ENCODE measurements at places on chromosomes 3 and 15.

- DNase-seq, result no peak
Measured at GRCh38 chr15:100394736-100395440, 53.1 kb upstream of the ADAMTS17 start.

- DNase-seq, result peak; percentile 62
Measured at GRCh38 chr15:39583596-39584265, 2.9 kb downstream of the THBS1 start.

DNA sequence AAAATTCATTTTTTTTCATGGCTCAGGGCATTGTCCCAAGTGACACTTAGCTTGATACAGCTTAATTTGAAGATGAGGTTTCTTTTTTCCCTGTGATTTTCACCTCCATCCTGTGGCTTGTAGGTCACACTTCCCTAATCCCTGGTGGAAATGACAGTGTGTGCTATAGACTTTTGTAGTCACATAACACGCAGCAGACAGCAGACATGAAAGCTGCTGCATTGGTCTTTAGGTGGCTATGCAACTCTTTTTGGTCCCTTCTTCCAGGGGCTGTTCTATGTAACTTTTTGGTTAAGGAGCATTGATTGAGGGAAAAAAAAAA, 38.8 kb downstream of the TRAK1 start:
- DNase-seq, result no peak

DNA sequence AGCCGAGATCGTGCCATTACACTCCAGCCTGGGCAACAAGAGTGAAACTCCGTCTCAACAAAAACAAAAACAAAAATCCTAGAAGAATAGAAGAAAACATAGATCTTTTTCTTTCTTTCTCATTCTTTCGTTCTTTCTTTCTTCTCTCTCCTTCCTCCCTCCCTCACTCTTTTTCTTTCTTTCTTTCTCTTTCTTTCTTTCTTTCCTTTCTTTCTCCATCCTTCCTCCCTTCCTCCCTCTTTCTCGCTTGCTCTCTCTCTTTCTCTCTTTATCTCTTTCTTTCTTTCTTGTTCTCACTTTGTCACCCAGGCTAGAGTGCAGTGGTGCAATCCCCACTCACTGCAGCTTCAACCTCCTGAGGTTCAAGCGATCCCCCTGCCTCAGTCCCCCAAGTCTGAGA, 33.8 kb upstream of the MUC4 start:
- no peak for DNase-seq

DNA sequence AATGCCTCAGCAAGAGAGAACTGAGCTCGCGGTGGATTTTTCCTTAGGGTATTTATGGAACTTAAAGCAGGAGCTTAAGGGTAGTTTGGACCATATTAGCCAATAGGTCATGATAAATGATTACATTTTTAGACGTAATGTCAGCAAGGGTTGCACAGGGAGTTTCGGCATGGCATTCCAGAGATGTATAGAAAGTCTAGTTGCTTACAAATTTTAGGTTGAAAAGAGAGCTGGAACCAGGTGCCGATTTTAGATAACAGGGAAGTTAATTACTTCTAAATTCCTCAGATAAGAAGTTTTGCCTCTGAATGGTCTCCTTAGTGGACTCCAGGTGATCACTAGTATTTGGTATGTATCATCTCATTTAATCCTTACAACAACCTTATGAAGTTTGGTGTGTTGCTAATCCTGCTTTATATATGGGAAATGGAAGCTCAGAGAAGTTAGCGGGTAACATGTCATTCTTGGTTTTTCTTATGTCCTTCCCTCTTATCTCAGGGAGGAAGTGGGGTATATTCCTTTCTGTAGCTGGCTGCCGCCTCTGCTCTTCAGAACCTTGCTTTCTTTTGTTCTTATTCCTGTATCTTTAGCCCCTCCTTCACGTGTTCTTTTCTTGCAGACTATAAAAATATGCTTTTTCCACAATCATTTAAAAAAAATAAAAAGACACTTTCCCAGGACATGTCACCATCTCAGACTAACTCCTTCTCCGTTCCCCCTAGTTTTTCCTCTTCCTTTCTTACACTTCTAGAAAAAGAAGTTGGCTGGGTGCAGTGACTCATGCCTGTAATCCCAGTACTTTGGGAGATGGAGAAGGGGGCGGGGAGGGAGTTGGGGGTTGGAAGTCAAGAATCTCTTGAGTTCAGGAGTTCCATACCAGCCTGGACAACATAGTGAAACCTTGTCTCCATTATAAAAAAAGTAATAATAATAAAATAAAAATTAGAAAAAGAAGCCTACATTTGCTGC, 25.7 kb downstream of the IQGAP1 start:
- peak; percentile 84 for DNase-seq

- DNase-seq, result no peak
Measured at GRCh38 chr3:183591881-183592521, 36.5 kb upstream of the KLHL6 start.

DNA sequence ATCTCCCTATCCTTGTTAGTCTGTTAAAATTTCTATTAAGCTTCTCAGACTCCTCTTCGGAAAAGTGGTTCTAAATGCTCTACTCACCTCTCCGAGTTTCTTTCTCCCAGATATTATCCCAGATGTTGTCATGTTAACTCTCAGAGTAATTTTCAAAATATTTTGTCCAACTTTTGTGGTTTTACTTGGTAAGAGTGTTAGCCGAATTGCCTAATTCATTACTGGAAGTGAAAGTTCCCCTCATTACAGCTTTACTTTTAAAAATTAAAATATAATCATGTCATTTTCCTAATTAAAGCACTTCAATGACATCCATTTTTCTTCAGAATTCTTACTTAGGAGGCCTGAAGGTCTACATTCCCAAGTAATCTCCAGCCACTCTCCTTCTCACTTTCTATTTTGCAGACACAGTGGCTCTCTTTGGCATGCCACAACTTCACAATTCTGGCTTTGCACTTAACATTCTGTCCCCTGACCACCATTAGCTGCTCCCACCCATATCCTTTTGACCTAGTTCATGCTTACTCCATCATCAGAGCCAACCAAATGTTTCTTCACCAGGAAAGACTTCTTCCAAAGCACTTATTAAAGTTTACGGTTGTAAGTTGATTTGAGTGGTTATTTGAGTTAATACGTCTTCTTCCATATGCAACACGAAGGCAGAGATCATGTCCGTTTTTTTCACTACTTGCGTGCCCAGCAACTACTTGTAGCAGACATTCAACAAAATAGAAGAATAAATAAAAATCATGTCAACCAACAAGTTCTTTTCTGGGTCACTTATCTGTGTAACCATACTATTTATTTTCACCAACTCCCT, 10.2 kb upstream of the TIPARP start:
- no peak for DNase-seq

GRCh38 chr15:28998511-28998910, 112.7 kb downstream of the APBA2 start:
- DNase-seq, result no peak

- DNase-seq, result no peak
Measured at GRCh38 chr3:186458306-186459107, 85.7 kb downstream of the CRYGS start.

- no peak for DNase-seq
Measured at GRCh38 chr3:79654019-79654418, 113.8 kb downstream of the ROBO1 start.

- no peak for DNase-seq
Measured at GRCh38 chr3:85851071-85851470, 892.3 kb downstream of the CADM2 start.

DNA sequence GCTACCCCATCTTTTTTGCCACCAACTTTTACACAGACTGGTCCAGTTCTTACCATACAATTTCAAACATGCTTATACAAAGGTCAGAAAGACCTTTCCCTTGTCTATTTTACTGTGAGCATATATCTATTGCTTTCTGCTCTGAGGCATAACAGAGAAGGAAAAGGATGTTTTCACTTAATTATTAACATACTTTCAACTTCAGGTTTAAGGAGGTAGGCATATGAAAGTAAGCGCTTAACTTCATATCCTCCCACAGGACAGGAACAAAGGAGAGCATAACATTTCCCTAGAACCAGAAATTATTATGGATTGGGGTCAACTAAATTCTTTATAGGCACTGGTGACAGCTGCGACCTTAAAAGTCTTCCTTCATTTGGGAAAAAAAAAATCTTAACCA, 1.1 kb downstream of the MYEF2 start:
- DNase-seq, result no peak

DNA sequence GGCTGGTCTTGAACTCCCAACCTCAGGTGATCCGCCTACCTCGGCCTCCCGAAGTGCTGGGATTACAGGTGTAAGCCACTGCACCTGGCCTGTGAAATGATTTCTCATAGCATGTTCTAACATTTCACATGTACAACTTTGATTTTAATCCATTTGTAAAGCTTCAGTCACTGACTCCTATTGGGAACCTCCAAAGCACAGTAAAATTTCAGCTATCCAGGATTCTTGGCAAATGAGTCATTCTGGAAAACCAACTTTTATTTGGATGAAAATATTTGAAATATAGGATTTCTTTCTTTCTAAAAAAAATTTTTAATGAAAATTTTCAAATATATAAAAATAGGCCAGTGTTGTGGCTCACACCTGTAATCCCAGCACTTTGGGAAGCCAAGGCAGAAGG, 2.7 kb upstream of the LMAN1L start:
- peak; percentile 44 for DNase-seq

GRCh38 chr15:26358708-26359107, 414.2 kb downstream of the GABRB3 start:
- no peak for DNase-seq

GRCh38 chr3:79203144-79203519, 564.7 kb downstream of the ROBO1 start:
- DNase-seq, result no peak

DNA sequence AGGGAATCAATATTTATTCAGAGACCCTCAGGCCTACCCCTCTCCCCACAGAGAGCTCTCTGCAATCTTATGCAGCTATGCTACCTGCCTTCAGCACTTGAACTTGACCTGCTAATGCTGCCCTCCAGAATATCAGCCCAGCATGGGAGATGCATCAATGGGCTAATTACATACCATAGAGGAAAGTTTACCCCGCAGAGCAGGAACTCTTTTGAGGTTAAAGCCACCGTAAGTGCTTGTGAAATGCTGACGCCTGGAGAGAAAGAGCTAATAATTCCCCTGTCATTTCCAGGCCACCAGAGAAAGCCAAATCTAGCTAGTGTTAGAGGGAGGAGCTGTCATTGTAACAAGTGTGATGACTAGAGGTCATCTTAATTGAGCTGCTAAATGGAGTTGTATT, 127.5 kb downstream of the CHST2 start:
- DNase-seq, result no peak

- DNase-seq, result no peak
Measured at GRCh38 chr3:42717306-42717705, 14.7 kb upstream of the HHATL start.

GRCh38 chr3:126907557-126907956, 75.4 kb upstream of the PLXNA1 start:
- peak; percentile 11 for DNase-seq

DNA sequence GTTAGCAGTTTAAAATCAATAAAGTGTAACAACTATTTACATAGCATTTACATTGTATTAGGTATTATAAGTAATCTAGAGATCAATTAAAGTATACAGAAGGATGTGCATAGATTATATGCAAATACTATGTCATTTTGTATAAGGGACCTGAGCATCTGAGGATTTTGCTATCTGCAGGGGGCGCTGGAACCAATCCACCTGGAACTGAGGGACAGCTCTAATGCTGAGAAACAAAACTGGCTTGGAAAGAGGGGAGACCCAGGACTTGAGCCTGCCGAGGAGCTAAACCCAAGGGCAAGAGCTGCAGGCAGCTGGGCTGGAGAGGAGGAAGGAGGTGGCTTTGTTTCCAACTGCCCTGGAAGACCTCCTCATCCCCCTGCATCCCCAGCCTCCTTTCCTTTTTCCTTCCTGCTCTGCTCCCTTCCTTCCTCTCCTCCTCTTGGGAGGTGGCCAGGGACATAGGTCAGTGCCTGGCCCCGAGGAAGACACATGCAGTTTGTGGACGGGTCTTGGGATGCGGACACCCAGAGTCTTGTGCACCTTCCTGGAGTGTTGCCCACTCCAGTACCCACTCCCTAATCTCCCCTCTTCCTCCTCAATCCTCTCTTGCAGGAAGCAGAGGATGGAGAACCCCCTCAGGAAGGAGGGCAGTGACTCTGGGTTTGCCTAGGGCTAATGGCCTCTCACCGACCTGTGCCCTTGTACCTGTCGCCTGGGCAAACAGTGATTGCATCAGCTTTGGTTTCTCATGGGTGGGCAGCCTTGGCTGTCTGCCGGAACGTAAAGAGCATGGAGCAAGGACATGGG, 825 bp upstream of the RTP3 start:
- DNase-seq, result peak; percentile 21

- DNase-seq, result no peak
Measured at GRCh38 chr15:101159936-101160815, 91.7 kb downstream of the CHSY1 start.

GRCh38 chr15:69060041-69060481, 45.6 kb downstream of the NOX5 start:
- DNase-seq, result no peak

DNA sequence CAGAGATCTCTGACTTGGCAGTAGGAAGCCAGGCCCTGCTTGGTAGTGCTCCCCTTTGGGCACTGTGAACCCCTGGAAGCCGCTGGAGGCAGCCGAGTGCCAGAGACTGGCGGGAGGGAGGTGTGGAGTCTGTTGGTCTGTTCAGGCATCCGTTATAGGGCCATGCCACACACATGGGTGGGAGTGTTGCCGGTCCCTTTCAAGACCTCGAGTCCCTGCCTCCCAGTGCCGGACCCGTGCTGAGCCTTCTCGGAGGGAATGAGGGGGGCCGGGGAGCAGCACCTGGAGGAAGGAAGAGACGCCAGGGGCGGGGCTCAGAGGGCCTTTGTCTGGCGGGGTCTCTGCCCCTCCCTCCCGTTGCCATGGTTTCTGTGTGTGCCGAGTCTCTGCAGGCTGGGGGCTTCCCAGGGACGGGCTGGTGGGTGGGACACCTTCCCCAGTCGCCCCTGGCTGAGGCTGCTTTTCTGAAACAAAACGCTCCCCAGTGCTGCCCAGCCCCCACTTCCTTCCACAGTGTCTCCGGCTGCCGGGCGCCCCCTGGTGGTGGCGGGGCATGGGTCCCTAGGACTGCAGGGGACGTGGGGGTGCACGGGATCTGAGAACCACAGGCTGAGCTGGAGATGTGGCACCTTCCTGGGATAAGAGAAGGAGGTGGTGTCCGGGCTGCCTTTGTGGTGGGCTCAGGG, 10.0 kb downstream of the GNAI2 start:
- peak; percentile 92 for DNase-seq

GRCh38 chr3:53426918-53427317, 67.5 kb upstream of the CACNA1D start:
- DNase-seq, result no peak

All from fibroblast of skin of right quadriceps (primary cell).